ENCODE measurements at places on chromosomes 2 and 18.

- DNase-seq, result peak; percentile 48
Observed at GRCh38 chr18:44882163-44882868, 201.6 kb downstream of the SETBP1 start.

DNA sequence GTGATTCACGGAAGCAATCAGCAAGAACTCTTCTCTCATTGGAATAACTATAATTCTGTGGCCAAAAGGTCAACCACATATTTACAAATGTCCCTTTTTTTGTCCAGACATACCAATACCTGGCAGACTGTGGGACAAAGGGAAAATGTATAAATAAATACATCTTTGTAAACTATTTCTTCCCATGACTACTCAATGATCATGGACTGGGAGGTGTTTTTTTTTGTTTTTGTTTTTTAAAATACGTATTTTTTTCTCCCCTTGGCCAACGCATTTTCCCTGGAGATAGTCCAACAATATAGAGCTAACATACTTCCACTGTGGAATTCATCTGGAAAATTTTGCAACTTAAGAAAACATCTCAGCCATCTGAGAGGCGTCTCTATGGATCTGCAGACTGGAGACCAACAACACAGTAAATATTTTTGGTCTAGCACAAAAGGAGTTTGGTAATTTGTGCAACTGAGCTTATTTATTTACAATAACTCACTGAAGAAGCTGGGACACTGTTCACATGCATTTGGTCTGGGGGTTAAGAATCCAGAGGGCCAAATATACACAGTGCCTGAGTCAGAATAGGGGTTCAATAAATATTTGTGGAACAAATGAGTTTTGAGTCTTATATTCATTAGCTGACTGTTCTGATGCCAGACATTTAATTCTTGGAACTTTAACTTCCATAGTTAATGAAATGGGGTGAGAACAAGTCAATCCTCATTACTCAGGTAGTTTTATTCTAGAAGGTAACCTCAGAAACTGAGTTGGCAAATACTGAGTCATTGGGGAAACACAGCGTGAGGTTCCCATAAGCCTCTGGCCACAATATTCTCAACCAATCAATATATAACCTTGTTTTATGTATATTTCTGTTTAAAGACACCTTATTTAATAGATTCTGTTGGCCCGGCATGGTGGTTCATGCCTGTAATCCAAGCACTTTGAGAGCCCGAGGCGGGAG, 36.2 kb downstream of the CCBE1 start:
- DNase-seq, result no peak

DNA sequence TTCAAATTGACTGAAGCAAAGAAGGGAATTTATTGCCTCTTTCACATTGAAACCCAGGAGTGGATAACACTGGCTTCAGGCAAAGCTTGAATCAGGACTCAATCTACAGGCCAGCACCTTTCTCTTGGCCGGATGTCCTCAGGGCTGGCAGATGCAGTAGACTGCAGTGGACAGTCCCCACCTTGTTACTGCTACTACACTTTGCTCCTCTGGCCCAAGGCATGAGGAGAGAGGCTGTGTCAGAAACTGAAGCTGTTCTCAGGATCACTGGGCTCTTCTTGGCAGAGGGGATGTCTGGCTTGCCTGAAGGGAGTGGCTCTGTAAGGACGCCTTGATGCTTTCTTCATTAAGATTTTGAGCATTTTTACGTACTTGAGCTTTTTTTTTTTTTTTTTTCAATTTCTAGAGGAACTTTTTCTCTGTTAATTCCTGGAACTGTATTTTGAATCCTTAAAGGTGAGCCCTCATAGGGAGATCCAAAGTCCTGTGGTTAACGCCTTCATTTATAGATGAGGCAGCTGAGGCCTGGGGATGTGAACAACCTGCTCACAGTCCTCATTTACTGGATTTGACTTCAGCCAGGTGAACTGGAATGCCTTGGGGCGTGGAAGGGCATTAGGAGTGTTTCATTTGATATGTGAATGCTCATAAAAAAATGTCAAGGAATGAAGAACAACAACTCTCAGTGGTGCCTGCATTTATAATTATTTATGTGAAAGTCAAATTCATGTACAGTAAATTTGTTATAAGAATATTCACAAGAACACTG, 36.6 kb downstream of the CASP10 start:
- DNase-seq, result no peak

- DNase-seq, result no peak
Observed at GRCh38 chr2:38095079-38095995, 19.4 kb upstream of the CYP1B1 start.

- no peak for DNase-seq
Observed at GRCh38 chr2:45406621-45407020, 204.4 kb downstream of the SRBD1 start.

- DNase-seq, result no peak
Observed at GRCh38 chr2:70906439-70907005, 29.2 kb upstream of the ATP6V1B1 start.

DNA sequence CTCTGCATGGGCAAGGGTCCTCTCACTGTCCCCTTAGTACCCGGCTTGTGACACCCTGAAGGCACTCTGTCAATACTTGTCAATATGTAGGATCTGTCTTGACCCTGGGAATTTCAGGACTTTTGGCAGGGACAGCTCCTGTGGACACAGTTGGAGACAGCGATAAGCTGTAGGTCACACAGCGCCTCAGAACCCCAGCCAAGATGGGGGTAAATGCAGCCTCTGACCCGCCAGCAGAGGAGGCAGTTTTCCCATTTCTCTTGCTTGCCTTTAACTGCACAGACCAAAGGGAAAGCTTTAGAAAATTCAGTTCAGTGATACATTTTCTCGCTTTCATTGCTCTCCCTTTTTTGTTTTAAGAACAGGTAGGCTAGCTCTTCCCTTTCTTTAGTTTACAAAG, 54.8 kb upstream of the KLHL29 start:
- no peak for DNase-seq

- no peak for DNase-seq
Observed at GRCh38 chr2:191023235-191023679, 9.3 kb upstream of the STAT1 start.

DNA sequence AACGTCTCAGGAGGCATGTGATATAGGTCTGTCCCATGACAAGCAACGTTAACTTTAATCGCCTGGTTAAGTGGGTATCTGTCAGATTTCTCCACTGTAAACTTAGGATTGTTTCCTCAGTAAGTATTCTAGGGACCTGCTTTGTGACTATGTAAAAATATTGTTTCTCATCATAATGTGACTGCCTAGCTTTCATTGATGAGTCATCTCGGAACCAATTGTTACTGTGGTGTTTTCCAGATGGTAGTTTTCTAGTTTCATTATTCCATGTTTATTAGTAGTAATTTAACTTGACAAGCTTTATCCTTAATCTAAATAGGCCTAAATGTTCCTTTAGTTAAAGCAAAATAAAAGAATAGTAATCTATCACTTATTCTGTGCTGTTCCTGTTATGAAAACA, 28.2 kb upstream of the GATA6 start:
- no peak for DNase-seq

GRCh38 chr18:74914648-74915047, 294.3 kb downstream of the PTGR3 start:
- DNase-seq, result no peak

- DNase-seq, result no peak
Observed at GRCh38 chr18:47558110-47558750, 306.8 kb upstream of the SKOR2 start.

GRCh38 chr2:97718051-97718882, 4.9 kb downstream of the ZAP70 start:
- DNase-seq, result no peak

- no peak for DNase-seq
Observed at GRCh38 chr18:37659906-37660305, 94.3 kb upstream of the CELF4 start.

- DNase-seq, result no peak
Observed at GRCh38 chr18:54031243-54031642, 193.2 kb downstream of the MBD2 start.

- DNase-seq, result no peak
Observed at GRCh38 chr2:62200868-62201267, 5.0 kb downstream of the B3GNT2 start.

DNA sequence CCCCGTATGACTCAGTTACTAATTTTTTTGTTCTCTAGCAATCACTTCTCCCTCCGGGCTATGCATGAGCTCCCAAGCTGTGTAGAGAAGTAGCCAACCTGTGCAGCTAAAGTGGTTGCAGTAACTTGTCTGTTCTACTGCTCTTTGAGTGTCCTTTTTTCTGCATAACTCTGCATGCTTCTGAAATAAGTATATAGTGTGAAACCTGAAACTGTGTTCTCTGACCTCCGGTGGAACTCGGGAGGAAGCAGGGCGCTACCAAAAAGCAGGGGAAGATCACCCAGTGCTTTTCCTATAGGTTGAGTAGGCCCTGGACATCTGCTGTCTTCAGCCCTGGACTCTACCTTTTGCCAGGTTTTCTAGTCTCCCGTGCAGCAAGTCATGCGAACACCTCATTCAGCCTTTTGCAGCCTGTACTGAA, 47.8 kb downstream of the PHLPP1 start:
- no peak for DNase-seq

DNA sequence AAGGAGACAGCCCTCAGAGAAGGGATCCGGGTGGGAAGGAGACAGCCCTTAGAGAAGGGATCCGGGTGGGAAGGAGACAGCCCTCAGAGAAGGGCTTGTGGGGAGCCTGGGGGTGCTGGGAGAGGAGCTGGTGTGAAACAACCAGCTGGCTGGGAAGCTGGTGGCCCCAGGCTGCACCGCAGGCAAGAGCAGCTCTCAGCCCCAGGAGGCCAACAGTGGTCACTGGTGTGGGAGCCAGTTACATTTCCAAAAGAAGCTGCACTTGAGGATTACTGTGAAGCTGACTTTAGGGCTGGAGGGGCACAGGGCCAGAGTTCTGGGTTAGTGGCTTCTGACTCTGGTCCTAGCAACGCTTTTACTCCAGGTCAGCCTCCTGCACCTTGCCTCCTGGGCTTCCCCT, 3.3 kb downstream of the HES6 start:
- DNase-seq, result no peak

DNA sequence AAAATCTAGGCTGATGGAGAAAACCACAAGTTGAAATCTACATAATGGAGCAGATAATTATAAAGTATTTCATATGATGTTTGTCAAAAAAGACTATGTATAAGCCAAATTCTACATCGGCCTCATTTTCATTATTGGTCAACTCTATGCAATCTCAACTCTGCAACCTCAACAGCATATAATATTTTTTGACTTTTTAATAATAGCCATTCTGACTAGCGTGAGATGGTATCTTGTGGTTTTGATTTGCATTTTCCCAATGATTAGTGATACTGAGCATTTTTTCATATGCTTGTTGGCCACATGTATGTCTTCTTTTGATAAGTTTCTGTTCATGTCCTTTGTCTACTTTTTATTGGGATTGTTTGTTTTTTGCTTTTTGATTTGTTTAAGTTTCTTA, 496.1 kb upstream of the SLC39A10 start:
- DNase-seq, result no peak

- DNase-seq, result no peak
Observed at GRCh38 chr2:18883616-18884456, 294.5 kb upstream of the NT5C1B start.

DNA sequence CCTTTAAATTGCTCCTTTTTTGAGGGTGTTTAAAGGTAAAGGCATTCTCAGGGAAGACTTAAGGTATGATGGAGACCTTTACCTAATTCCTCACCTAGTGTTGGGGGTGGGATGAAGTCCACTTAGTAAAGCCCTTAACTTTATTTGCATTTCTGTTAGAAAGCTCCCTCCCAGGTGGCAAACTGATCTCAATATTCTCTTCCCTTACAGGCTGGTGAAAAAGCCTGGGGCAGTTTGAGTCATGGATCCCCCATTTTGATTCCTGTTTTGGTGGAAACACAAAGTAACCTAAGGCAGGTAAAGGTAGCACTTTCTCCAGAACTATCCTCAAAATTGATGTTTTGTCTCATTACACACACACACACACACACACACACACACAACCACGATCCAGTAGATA, 33.8 kb upstream of the HNRNPA3 start:
- DNase-seq, result no peak

DNA sequence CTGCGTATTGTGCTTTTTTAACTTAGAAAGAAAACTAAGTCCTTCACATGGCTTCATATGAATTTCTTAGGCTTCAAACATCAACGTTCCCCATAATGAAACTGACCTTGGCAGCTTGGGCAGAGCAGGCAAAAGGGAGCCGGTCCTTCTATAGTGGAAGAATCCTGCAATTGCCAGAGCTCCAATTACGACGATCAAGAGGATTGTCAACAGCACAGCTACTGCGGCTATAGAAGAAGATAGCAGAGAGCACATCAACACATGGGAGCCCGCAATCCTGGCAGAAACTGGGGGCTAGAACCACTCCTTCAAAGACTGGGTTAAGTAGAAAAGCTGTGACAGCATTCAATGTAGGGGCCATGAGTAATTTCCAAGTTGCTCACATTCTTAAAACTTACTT, 69.8 kb downstream of the DHRS9 start:
- DNase-seq, result no peak

DNA sequence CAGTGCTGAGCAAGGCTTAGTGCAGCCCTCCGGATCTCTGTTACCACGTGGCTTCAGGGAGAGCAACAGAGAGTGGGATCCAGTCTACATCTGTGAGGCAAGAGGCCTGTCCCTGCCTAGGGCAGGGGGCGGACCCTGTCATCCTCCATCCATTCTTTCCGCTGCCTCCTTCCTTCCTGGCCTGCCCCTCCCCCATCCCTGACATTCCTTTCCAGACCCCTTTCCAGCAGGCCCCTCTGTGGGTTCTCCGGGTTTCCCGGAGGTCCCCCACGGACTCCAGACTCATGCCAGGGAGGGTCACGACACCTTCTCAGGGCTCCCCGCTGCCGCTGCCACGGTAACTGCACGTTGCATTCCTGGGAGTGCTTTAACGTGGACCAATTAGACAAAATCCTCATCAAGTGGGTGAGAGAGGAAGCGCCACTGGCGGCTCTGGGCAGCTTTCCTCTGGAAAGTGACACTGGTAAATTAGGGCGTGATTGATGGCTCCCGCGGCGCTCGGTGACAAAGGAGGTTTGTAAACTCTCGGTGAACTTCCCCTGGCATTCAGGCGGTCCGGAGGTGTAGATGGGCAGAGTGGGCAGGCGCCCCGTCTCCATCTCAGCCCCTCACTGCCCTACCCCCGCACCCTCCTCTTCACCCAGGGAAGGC, 11.4 kb downstream of the ATOH8 start:
- no peak for DNase-seq

DNA sequence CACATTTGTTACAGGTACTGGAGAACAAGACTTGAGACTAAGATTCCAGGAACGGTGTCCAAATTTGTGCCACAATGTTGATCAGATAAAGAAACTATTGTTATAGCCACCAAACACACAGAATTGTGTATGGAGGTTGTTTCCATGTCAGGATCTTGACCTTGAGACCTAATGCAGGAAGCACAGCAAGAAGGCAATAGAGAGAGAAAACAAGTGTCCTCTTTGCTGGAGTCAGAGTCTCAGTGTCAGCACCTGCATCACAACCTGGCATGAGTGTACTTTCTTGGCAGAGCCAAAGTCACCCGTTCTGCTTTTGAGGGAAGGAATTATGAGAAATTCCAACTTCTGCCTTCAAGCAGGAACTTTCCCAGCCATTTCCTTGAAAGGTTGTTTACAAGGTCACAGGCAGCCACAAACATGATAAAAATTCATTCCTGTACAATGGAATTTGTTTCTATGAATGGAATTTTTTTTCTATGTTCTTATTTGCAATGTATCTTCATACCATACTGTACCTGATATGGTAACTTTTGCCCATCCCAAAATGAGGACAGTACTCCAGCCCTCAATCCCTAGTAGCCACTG, 118.4 kb downstream of the PKP4 start:
- DNase-seq, result no peak
